Ovary (tissue), 10 donors: ENCODE measurements at places on chromosomes 5 and 9. TPM values are rescaled to one million over a fixed set of nuclear protein-coding genes. Genes with fewer than 3 reads are reported as not detected.
A peak's percentile ranks its signal among the peaks of the same experiment; 100 is the strongest.

DND1 gene
- polyA plus RNA-seq: 0.98 TPM

TOR1A gene
- 24.9 TPM for polyA plus RNA-seq

ANKRD34B gene
- polyA plus RNA-seq: not detected

- DNase-seq: no peak
These were observed 5.1 kb upstream of the RAB14 start for GRCh38 chr9:121206516-121207370.

DNA sequence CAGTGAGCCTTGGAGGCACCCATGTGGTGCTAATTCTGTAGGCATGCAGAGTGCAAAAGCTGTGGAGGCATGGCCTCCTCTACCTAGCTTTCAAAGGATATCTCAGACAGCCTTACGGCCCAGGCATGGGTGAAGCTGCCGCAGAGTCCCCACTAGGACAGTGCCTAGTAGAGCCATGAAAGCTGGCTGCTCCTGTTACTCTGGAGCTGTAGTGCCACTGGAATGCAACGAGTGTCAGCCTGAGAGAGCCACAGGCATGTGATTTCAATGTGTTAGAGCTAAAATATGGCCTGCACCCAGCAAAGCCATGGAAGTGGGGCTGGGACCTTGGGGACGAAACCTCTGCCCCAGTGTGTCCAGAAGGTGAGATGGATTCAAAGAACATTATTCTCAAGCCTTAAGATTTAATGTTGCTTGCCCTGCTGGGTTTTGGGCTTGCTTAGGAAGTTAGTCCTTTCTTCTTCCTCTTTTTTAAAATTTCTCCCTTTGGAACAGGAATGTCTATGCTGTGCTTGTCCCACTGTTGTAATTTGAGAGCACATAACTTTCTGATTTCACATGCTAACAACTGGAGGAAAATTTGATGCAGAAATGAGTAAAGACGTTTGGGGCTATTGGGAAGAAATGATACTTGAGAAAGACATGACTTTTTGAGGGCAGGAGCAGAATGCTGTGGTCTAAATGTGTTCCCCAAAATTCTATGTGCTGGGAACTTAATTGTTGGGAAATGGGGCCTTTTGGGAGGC is 298.4 kb downstream of the PSAT1 start:
- DNase-seq: no peak

DNA sequence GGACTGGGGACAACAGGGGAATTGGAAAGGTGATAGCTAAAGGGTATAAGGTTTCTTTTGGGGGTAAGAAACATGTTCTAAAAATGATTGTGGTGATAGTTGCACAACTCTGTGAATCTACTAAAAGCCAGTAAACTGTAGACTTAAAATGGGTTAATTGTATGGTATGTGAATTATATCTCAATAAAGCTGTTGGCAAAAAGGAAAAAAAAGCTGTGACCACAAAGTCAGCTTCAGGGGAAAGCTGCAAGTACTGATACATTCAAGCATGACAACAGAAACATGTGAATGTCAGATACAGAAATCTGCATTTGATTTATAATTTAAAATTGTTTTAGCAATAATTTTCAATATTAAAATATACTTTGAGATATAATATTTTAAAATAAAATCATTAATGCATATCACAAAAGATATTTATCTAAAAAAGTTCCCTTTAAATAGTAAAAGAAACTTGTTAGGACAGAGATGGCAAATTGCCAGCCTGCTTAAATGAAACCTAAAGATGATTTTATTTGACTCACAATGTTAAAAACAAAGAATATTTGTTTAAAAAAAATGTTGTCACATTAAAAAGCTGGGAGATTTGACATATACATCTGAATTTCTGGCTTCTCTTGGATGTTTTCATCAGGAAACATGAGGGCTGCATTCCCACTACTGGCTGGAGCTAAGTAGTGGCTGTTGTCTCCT is 66.0 kb downstream of the TBCA start:
- DNase-seq: no peak

- no peak for DNase-seq
These were observed 50.5 kb upstream of the BARHL1 start for GRCh38 chr9:132531710-132532570.

DNA sequence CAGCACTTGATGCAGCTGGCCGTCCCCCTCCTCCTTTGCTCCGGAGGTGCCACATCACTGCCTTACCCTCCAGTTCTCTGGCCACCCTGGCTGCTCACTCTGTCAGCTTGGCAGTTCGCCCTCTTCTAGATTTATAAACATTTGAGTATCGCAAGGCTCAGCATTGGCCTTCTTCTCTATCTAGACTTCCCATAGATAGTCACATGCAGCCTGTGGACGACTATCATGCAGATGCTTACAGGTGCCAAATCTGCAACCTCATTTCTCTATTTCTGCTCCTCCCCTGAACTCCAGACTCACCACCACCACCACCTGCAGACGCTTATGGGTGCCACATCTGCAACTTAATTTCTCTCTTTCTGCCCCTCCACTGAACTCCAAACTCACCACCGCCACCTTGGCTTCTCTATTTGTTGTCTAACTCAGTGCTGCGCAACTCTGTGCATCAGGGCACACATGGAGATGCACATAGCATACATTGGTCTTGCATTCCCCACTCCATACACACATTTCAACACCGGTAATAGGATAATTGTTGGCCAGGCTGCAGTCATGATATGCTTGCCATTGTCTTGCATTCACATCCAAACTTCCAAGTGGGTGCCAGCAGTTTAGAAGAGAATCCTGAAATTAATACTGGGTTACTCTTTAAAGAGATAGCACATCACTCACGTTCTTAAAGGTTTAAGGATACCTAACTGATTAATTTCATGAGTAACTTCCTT is 1.9 kb upstream of the DAP start:
- no peak for DNase-seq

DNA sequence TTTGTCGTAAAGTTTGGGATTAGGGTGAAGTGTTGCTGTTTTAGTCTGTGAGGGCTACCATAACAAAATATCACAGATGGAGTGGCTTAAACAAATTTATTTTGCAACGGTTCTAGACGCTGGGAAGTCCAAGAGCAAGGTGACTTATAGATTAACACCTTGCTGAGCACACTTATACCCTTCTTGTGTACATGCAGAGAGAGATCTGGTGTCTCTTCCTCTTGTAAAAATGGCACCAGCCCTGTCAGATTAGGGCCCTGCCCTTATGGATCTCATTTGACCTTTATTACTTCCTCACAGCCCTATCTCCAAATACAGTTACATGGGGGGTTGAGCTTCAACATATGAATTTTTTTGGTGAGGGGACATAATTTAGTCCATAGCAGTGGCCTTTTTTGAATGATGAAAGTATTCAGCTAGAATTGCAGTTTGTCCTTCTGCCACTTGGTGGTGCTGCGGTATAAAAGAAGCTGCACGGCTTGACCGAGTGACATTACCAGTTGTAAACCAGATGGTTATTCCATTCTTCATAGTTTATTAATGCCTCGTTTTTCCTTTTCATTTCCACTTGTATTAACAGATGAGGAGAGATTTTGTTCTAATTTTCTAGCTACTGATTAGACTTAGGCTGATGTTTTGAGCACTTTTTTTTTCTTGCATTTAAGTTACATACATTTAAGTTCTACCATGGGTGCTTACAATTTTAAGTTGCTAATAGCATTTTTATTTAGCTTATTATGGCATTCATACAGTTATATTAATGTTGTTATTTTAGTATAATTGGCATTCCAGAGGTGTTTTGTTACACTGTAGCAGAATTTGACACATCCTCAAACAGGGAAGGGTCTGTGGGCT is 19.4 kb downstream of the DCP2 start:
- DNase-seq: peak; percentile 87

DNA sequence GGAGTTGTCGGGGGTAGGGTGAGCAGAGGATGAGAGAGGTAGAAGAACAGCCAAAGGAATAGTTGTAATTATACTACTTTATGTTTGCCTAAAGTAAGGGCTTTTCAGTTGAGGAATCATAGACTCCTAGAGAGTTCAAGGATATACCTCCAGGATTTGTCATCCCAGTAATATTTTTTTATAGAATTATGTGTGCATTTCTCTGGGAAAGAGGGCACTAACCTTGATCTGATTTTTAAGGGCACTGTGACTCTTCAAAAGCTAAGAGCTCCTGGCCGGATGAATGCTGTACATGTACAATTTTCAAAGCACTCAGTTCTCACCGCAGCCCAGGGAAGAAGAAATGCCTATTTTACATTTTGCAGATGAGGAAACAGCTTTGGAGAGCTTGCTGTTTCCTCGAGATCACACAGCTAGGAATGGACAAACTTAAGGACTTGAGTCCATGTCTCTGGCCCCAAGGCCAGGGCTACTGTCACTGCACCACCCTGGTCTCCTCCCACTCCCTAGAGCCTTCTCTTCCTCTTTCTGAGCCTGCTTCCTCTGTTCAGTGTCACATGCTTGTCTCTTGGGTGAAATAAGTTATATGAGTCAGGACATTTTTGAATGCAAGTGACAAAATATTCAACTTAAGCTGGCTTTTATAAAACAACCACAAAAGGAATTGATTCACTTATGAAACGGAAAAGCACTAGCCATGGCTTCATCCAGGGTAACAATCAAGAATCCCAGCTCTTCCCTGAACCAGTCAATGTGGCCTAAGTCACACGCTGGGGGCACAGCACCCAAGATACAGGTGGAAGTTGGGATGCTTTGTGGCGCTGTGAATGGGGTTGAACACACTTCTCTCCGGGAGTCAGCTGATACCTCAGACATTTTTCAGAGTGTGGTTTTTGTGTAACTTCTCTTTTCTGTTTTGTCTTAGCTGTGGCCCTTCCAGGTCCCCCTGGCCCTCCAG is 45.7 kb upstream of the TGFBR1 start:
- DNase-seq: no peak

DNA sequence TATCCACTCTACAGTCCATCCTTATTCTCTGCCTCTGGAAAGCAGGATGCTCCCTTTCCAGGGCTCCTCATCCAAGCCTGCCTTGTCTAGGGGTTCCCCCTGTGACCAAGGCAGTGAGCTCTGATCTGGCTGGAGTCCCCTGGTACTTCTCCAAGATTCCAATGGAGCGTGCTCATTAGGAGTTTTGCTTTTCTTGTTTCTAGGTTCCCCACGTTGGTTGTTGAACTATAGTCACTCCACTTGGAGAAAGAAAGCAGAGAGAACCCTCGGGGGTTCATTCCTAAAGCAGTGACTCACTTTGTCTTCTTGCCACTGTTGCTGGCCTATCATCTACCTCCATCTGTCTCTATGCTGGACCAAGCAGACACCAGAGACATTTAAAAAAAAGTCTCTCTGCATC is 192.6 kb downstream of the TLE4 start:
- DNase-seq: peak; percentile 40

- no peak for DNase-seq
These were observed 287.0 kb upstream of the TMEM161B start for GRCh38 chr5:88555674-88556073.

DNA sequence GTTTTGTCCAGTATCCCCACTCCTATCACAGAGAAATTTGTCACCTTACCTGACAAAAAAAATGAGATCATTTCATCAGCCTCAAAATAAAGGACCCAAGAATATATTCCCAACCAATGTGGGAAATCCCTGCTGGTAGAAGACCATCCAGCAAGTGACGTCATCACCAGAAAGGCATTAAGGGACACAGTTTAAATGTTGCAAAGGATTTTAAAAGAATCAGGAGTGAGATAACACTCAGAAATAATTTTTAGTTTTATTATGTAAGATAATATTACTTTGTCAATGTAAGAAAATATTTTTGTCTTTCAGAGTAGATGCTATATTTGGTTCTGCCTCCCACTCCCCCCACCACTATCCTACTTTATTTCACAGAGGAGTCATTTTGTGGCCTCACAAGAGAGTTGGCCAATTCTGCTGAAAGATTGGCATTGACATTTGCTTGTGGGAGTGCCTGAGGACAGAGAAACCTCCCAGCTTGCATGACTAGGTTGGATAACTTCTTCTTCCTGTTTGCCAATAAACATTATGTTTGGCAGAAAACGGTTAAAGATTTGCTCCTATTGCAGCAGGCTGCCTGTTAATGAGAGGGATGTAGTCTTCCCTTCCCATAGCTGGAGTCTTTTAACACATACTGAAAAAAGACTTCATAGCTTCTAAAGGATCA is 288.6 kb upstream of the DAB2 start:
- no peak for DNase-seq

GRCh38 chr5:136145030-136145429 is 12.4 kb downstream of the SMAD5 start:
- no peak for DNase-seq

GRCh38 chr5:137737349-137738131 is 1.7 kb upstream of the KLHL3 start:
- no peak for DNase-seq

DNA sequence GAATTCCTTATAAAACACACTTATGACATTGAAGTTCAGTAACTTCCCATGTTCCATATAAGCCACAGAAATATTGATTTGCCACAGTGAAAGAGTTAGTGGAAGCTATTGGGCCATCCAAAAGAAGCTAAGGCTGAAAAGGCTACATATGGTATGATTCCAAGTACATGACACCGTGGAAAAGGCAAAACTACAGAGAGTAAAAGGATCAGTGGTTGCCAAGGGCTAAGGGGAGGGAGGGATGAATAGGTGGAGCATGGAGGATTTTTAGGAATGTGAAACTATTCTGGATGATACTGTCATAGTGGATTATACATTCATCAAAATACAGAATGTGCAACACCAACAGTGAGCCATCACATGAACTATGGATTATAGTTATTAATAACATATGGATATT is 109.7 kb downstream of the F2RL2 start:
- DNase-seq: no peak

DNA sequence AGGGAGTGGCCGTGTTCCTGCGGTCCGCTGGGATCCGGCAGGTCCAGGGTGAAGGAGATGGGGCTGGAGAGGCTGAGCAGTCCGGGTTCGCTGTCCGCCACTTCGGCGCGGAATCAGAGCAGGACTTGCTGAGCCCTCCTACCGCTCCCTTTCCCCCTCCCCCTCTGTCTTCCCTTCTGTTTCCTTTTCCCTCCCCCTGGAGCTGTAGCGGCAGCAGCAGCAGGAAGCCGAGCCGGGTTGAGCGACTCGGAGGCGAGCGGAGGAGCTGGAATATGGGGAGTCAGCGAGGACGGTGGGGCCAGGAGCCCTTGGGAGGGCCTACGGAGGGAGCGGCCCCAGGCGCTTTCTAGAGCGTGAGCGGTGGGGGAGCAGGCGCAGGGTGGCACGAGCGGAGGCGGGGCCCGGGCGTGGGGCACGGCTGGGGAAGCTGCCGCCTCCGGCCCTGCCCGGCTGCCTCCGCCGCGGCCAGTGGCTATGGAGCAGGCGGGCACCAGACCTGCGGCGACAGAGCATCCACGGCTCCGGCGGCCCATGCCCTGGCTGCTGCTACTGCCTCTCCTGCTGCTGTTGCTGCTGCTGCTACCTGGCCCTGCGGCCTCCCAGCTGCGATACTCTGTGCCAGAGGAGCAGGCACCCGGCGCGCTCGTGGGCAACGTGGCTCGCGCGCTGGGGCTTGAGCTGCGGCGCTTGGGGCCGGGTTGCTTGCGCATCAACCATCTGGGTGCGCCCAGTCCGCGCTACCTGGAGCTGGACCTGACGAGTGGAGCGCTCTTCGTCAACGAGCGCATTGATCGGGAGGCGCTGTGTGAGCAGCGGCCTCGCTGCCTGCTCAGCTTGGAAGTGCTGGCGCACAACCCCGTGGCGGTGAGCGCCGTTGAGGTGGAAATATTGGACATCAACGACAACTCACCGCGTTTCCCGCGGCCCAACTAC is at the start of gene PCDHAC2:
PCDHAC2 (plus strand) TSS at position 184 of the 933 bp plus-strand sequence; CDS start at position 475, 291 bp downstream.
- peak; percentile 8 for DNase-seq
